ENCODE measurements at places on chromosomes 11 and 22.

DNA sequence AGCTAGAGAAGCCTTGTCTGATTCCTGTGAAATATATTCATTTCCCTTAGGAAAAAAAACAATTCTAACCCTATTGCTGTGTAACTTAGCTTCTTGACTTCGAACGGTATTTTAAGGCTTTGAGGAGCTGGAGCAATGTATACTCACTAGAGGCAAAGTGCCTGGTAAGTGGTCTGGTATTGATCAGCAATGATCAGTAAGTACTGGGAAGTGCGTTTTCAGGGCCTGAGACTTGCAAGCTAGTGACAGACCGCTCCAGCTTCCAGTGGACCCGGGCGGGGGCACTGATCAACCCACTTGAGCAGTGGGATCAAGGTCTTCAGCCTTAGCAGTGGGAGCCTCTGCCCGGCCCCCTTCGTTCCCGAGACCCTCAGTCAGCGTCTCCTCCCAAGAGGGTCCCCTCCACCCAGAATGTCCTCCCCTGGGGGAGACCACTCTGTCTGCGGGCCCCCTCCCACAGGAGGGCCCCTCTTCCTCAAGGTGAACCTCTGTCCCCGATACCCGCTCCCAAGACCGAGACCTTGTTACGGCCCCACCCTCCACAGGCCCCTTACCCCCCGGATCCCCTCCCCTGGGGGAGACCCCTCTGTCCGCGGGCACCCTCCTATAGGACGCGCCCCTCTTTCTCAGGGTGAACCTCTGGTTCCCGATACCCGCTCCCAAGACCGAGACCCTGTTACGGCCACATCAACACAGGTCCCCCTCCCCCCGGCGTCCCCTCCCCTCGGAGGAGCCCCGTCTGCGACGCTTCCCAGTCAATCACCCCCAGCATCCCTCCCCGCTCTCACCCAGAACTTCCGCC lies 452 bp upstream of the ATXN10 start:
- no peak for DNase-seq

- no peak for DNase-seq
These were observed 6.8 kb downstream of the ROBO4 start for GRCh38 chr11:124890683-124891372.

DNA sequence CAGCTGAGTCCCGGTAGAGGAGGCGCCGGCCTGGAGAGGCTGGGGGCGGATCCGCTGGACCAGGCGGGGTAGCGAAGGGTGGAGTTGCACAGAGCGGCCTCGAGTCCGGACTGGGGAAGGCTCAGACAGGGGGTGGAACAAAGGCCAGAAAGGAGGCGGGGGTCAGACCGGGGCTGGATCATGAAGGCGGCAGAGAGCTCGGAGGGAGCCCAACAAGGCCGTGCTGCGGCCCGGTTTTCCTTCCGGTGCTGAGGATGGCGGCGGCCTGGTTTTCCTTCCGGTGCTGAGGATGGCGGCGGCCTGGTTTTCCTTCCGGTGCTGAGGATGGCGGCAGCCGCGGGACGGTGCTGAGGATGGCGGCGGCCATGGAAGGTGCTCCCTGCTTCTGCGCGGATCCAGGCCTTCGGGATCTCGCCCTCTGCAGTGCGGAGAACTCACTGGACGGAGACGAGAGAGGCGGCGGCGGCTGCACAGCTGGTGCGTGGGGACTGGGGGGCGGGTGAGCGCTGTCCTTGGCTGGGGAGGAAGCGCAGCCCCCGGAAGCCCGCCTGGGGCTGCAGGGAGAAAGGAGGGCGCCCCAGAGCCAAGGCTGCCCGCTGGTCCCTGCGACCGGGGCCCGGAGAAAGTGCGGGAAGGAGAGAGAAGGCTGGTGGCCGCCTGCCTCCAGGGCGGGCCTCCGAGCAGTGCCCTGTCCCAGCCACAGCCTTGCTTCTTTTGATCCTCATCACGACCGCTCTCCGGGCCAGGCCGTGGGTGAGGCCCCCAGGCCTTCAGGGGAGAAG lies 350.4 kb upstream of the B3GAT1 start:
- DNase-seq = no peak

DNA sequence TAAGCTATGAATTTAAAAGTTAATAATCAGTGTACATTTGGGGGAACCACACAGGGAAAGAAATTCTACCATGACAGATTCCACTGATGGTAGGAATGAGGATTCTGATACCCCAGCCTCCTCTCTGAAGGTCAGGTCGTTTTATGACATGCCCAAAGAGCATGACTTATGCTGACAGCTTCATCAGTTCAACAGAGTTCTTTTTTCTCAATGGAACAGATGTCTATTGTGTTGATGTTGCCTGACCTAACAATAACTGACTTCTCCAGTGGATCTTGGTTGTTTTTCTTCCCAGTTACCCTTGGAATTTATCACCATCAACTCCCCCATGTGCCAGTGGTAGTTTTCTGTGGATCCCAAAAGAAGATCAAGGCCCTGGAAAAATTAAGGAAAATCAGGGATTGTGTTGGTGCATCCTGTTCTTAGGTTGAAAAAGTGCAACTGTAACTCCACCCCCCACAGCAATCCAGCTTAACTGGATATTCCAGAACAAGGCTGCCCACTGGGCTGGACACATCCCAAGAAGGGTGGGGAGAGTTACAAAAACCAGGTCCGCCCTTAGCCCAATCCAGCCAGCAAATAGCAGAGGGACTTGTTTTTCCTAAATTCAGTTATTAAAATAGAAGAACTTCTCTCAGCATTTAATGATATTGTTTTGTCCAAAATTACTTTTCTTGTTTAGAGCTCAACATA lies 31.5 kb upstream of the CAT start:
- DNase-seq = no peak

DNA sequence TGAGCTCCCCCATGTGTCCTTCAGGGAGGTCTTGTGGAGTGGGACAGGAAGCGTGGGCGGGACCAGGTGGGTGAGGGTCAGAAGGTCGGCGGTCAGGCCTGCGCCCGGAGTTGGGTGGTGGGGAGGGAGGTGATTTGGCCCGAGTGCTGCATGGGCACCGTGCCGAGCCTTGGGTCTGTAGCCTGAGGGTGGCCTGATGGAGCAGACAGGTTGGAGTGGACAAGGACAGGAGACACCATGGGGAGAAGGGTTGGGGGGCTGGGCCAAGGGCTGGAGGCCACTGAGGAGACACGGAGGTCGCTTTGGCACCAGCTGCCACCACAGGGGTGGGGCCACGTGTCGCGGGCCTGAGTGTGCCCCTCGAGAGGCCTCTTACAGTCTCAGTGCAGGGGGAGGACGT lies 53.1 kb downstream of the AP2A2 start:
- no peak for DNase-seq

Measured in tibial artery (tissue), 4 donors.